OCI-LY7 (cell line): ENCODE measurements at places on chromosomes 3 and 15. TPM values are rescaled to one million over a fixed set of nuclear protein-coding genes. Genes with fewer than 3 reads are reported as not detected.

DNA sequence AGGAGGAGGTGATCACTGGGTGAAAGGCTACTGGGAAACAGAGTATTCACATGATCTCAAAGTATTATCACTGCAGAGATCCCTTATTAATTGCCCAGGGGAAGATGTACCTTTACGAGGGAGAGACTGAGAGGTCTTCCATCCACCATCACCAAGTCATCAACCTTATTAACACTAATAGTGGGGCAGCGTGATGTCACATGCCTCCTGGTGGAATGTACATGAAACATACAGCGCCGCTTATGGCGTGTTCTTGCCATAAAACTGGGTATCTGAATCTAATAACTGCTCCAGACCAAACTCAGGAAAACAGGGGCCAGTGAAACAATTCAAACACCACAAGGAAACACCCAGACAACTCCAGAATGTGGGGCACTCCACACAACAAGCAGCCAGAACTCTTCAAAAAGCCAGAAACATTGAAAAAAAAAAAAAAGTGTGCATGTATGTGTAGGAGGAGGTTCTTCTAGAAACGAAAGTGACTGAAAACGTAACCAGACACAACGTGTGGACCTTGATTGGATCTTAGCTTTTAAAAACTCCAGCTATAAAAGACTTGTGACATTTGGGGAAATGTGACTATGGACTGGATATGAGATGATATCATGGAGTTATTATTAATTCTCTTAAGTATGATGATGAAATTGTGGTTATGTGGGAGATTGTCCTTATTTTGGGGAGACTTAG lies 4.6 kb downstream of the STIMATE start:
- no peak for DNase-seq

ALS2CL gene
- 0.07 TPM in 1 of 2 replicates, not detected in the other for total RNA-seq

- no peak for DNase-seq
Measured at GRCh38 chr3:156519758-156520162, 35.2 kb downstream of the SSR3 start.

GRCh38 chr3:41768363-41768762 lies 193.5 kb downstream of the ULK4 start:
- no peak for DNase-seq

- DNase-seq, result no peak
Measured at GRCh38 chr15:70788114-70789049, 25.0 kb upstream of the UACA start.

- no peak for DNase-seq
Measured at GRCh38 chr3:53248161-53248560, 7.7 kb downstream of the TKT start.

B3GNT5 gene
- total RNA-seq, result 0.11 TPM in 1 of 2 replicates, not detected in the other

GRCh38 chr15:68635141-68635540 lies 56.3 kb downstream of the CORO2B start:
- DNase-seq, result peak; percentile 88

DNA sequence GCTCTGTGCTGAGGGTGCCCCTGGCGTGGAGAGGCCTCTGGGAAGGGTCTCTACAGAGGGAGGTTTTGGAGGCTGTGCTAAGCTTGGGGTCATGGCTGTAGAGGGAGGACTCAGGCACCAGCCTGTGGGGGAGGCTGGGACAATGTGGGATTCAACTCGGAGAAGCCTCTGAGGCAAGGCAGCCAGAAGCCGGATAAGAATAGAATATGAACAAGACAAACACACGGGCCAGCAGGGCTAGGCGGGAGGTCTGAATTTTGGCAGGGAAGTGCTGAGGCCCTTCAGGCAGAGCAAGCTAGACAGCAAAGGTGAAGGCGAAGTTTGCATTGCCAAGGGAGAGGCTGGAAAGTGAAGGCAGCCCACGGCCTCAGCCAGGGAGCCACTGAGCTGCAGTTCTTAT lies 612.1 kb upstream of the NR2F2 start:
- no peak for DNase-seq

PPP2R3A gene
- 0.27 and 0.28 TPM in 2 replicates for total RNA-seq

GPR160 gene
- total RNA-seq, result 115 and 117 TPM in 2 replicates

DNA sequence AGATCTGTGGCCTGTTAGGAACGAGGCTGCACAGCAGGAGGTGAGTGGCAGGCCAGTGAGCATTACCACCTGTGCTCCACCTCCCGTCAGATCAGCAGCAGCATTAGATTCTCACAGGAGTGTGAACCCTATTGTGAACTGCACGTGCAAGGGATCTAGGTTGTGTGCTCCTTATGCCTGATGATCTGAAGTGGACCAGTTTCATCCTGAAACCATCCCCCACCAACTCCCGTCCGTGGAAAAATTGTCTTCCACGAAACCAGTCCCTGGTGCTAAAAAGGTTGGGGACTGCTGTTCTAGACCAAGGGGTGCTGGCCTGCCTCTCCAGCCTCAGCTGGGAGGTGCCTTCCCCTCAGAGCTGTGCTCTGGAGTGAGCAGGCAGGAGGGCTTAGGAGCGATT lies 61.4 kb downstream of the RPLP1 start:
- DNase-seq, result no peak

- DNase-seq, result no peak
Measured at GRCh38 chr3:165455793-165456192, 259.6 kb upstream of the SLITRK3 start.
